ENCODE measurements at places on chromosomes 4 and X. TPM values are rescaled to one million over a fixed set of nuclear protein-coding genes. Genes with fewer than 3 reads are reported as not detected.

GRCh38 chr4:20109391-20109790 is 142.3 kb upstream of the SLIT2 start:
- no peak overlapping the region for H3K4me3 ChIP-seq
- H3K4me1 ChIP-seq: no peaks in the 10 kb centered on the region
- H3K27ac ChIP-seq: no peak overlapping the region
- no peaks in the 10 kb centered on the region for H3K27me3 ChIP-seq
- no peak for DNase-seq
- H3K36me3 ChIP-seq: no peaks in the 10 kb centered on the region

DNA sequence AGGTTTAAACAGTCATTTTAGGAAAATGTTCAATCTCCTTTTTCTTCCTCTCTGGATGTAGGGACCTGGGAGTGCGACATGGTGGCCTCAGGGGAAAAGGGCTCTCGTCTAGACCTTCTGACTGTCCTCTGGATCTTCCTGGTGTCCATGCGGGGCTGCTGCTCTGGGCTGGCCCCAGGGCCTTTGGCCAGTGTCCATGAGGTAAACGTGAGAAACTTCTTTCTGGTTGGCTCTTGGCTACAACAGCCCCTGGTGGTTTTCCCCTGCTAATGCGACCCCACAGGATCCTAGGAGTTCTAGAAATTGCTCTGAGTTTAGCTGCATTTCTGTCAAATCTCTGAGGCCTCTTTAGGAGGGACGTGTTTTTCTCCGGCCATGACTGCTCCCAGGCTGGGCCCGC is 85.7 kb downstream of the MFAP3L start:
- no peak for DNase-seq
- H3K36me3 ChIP-seq: no peaks in the 10 kb centered on the region
- H3K27me3 ChIP-seq: no peaks in the 10 kb centered on the region
- no peak overlapping the region for H3K27ac ChIP-seq
- H3K4me3 ChIP-seq: no peak overlapping the region

DNA sequence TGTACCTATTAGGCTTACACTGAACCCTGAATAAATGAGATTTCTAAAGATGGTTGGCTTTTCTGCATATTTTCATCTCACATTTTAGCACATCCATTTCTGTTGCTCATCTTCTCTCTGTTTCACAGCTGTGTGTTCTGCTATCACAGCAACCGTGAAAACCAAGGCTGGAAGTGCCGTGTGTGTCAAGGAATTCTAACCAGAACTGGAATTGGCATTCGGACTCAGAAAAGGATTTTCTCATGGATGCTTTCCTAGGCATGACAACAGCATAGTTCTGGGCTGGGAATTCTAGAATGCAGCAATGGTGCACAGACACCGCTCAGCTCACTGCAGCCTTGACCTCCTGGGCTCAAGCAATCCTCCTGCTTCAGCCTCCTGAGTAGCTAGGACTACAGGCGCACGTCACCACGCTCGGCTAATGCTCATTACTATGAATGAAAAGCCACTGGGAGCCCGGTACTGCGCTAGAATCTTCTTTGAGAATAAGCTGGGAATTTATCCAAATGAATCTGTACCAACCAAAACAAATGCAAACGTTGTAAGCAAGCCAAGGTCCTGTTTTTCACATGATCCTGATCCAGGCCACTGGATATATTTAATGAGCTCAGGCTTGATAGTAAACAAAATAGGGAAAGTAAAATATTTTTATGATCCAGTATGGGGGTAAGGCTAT is 105.2 kb downstream of the RBM47 start:
- H3K27me3 ChIP-seq: no peaks in the 10 kb centered on the region
- H3K4me3 ChIP-seq: no peak overlapping the region
- H3K4me1 ChIP-seq: peaks cover 2% of the 10 kb centered on the region
- H3K36me3 ChIP-seq: no peaks in the 10 kb centered on the region

- peaks cover 43% of the 10 kb centered on the region for H3K36me3 ChIP-seq
- DNase-seq: no peak
- H3K4me1 ChIP-seq: peaks cover 17% of the 10 kb centered on the region
These were observed 4.4 kb downstream of the RBM3 start for GRCh38 chrX:48578661-48579128.

DNA sequence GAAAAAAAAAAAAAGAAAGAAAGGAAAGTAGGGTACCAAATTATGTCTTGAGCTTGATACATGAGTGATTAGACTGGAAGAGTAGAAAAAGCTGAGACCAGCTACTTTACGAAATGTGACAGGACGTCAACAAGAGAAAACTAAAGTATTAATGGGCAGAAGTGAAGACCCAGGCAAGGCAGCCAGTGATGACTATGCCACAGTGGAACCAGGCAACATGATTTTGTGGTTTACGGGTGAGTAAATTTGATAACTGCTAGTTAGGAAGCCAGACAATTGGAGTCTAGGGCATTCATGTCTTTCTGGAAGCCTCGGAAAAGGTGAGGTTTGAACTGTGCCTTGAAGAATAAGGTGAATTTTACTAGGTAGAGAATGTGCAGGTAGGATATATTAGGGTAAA is 326.4 kb downstream of the TENM3 start:
- no peaks in the 10 kb centered on the region for H3K4me1 ChIP-seq
- peaks cover 16% of the 10 kb centered on the region for H3K27me3 ChIP-seq
- no peak overlapping the region for H3K27ac ChIP-seq
- no peak for DNase-seq
- H3K4me3 ChIP-seq: no peak overlapping the region
- no peaks in the 10 kb centered on the region for H3K36me3 ChIP-seq

GRCh38 chrX:69145714-69146113 is 19.5 kb downstream of the PJA1 start:
- no peaks in the 10 kb centered on the region for H3K4me1 ChIP-seq
- no peaks in the 10 kb centered on the region for H3K27me3 ChIP-seq
- no peak overlapping the region for H3K4me3 ChIP-seq
- DNase-seq: no peak
- no peaks in the 10 kb centered on the region for H3K36me3 ChIP-seq

GRCh38 chrX:147832707-147833348 is 78.9 kb upstream of the FMR1 start:
- DNase-seq: no peak
- H3K27me3 ChIP-seq: peaks cover 4% of the 10 kb centered on the region
- no peak overlapping the region for H3K27ac ChIP-seq
- no peaks in the 10 kb centered on the region for H3K36me3 ChIP-seq

TCP11X2 gene
- not detected for total RNA-seq

SNCA gene
- not detected for total RNA-seq

CLIC2 gene
- total RNA-seq: 0.49 TPM

Measured in activated CD8-positive, alpha-beta T cell treated with anti-CD3 and anti-CD28 coated beads for 36 hours (primary cell).